ENCODE measurements at places on chromosomes 2 and 18.

DNA sequence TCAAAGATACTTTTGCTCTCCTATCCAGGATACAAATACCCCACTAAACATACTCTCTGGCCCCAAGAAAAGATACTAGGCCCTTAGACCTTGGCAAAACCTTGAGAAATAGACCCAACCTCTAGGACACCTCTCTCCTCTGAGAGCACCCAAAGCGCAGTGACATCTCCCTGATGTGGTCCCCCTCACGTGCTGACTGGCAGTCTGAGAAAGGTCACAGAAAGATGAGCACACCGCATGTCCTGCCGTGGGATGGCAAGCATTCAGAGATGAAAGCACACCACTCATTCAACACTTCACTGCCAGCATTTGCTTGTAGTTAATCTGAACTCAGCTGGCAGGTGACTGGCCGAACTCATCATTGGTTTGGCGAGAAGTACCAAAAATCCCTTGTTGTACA lies 6.1 kb upstream of the TBC1D8 start:
- no peak for DNase-seq

DNA sequence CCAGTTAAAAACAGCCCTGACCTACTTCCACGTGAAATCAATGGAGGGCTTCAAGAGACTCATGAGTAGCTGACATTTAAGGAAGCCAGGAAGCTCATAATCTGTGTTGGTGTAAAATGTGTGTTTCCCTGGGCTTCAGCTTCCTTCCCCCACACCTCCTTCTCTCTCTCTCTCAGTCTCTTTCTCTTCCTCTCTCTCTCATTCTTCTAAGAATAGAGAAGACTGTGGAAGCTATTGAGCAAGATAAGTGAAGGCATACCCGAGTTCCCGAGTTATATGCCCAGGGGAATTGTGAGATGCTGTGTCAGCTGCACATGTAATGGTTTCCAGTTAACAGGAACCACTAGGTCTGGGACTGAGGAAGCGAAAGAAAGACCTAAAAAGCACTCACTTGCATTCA lies 199.4 kb downstream of the NYAP2 start:
- no peak for DNase-seq

GRCh38 chr2:38610851-38611801 lies 8.4 kb upstream of the HNRNPLL start:
- no peak for DNase-seq

DNA sequence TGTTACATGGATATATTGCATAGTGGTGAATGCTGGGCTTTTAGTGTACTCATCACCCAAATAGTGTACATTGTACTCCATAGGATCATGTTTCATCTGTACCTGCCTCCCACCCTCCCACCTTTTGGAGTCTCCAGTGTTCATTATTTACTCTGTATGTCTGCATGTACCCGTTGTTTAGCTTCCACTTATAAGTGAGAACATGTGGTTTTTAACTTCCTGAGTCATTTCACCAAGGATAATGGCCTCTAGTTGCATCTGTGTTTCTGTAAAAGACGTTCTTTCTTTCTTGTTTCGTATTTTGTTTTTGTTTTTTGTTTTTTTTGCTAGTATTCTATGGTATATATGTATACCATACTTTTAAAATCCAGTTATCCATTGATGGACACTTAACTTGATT lies 107.5 kb downstream of the MSTN start:
- DNase-seq = no peak

DNA sequence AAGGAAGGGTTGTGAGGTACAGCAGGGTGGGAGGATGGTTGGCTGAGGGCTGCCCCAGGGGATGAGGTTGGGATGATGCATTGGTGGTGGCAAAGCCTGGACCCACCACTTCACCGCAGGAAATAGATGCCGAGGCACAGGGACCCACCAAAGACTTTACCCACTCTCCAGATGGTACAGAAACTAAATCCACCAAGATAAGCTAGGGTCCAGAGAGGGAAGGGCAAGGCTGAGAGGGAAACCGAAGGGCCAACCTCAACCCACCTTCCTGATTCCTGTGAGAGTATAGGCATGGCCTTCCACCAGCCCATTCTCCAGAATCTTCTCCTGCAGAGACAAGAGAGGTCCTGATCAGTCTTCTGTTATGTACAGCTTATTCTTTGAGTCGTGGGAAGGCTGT lies 18.1 kb downstream of the CAPN14 start:
- no peak for DNase-seq

GRCh38 chr2:179130560-179130959 lies 80.6 kb upstream of the CCDC141 start:
- no peak for DNase-seq

GRCh38 chr2:172342611-172343010 lies 84.8 kb upstream of the ITGA6 start:
- DNase-seq = no peak

DNA sequence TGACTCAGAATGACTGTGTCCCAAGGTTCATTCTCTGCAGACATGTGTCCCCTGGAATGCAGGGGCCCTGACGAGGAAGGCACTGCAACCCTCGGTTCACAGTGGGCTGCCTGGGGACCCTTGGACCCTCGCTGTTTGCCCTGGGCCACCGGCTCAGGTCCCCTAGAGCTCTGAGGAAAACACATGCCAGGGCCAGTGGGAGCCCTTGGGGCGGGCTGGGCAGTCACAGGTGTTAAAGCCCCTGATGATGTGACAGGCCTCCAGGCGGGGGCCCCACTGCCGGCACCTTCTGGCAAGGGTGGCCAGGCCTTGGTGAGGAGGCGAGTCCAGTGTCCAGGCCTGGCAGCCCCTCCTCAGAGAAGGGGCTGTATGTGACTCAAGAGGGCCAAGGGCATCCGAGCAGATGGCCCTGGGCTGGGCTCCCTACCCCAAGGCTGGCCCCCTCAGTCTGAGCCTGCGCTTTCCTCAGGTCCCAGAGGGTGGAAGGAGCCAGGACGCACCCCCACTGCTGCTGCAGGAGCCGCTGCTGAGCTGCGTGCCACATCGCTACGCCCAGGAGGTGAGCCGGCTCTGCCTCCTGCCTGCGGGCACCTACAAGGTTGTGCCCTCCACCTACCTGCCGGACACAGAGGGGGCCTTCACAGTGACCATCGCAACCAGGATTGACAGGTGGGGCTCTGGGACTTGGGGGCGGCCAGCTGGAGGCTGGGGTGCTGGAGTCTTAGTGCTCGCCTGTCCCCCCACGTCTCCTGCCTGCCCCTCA lies 11.1 kb downstream of the CAPN10 start:
- no peak for DNase-seq

DNA sequence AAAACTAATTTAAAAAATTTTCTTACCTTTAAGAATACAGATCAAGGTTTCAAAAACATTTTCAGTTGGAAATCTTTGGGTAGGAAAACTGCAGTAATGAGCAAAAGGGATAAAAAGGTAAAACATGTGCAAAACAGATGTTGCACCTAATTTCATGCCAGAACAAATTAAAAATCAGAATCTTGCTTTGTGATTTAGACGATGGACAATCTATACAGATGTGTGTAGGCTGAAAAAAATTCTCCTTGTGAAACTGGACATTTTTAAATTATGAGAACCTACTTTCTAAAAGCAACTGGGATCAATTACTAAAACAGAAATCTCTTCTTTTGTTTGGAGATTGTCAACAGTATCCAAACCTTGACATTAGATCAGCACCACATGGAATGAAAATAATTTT lies 183.2 kb upstream of the ITGA4 start:
- no peak for DNase-seq

Measured in AML-193 (cell line).